ENCODE measurements at places on chromosomes 5 and 9.

DNA sequence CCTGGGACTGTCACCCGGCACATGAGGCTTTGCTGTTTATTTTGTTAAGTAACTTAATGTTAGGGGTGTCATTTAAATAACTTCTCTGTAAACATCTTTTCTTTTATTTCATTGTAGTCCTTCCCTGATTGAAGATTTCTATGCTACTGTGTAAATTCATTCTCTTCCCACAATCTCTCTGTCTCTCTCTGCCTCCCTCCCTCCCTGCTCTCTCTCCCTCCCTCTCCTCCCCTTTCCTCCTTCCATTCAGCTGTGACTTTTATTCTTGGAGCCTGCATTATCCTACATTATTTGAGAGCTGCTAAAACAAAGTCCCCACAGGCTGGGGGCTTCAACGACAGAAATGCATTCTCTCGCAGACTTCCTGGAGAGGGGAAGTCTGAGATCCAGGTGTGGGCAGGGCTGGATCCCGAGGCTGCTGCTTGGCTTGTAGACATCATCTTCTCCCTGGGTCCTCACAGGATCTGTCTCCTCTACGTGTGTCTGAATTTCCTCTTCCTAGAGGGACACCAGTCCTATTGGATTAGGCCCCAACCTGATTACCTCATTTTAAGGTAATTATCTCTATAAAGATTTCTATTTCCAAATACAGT, 18.4 kb downstream of the UBE2QL1 start:
- no peak for DNase-seq

- no peak for DNase-seq
Observed at GRCh38 chr5:111133436-111133751, 41.2 kb downstream of the WDR36 start.

GRCh38 chr5:160923936-160924710, 72.1 kb upstream of the ATP10B start:
- DNase-seq, result no peak

- no peak for DNase-seq
Observed at GRCh38 chr5:38681029-38681706, 124.7 kb upstream of the LIFR start.

GRCh38 chr9:138060365-138060764, 182.8 kb downstream of the CACNA1B start:
- no peak for DNase-seq

- no peak for DNase-seq
Observed at GRCh38 chr9:133106511-133107244, 14.4 kb downstream of the RALGDS start.

DNA sequence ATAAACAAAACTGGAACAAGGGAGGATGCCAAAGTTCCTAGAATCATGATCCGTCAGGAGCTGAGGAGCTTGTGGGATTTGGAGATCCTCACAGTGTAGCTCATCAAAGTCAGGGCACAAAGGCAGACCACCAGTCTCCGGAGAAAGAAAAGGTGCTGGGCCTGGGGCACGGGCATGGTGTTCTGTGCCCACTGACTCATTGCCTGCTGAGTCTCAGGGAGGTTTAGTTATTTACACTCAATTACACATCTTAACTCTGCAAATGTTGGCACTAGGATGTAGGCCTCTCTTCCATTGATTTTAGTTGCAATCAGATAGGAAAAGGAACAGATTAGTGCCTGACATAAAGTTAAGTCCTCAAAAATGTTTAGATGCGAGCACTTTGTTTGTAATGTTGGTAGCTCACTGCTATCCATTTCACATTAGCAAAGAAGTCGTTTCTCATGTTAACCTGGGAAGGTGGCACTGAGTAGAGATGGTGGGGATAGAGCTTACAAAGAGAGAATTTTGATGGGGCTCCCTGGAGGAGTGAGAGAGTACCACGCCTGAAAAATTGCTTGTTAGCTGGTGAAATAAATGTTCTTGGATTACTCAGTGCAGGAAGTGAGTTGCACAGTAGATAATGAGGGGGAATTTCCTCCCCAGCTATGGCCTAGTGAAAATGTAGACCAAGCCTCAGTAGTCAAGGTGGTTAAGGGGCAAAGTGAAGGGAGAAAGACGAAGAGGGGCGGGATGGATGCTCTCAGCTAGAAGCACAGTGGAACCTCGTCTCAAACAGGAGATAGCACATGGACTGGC, 109.5 kb upstream of the CD180 start:
- DNase-seq, result no peak

Data from DND-41 (cell line).